ENCODE measurements at places on chromosomes 4 and X.

GRCh38 chr4:162874748-162875147 is 291.9 kb downstream of the NAF1 start:
- DNase-seq, result no peak

DNA sequence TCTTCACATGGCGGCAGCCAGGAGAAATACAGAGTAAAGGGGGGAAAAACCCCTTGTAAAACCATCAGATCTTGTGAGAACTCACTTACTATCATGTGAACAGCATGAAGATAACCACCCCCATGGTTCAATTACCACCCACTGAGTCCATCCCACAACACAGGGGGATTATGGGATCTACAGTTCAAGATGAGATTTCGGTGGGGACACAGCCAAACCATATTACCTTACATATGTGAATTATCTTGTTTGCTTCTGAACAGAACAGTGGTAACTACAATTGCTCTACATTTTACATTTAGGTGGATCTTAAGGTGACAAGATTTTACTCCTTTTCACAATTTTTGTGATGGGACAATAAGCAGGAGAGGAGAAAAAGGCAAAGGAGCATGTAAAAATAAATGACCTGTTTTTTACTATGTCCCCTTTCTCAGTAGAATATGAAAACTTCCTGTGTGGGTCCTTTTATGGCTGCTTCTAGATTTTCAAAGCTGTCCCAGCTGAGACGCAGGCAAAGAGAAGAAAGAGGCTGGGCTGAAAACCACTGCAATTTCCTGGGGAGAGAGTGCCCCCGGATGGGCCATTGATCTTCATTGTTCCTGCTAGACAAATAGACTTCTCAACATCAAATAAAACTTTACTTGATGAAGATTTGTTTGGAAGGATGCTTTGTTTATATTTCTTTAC is 45.9 kb upstream of the PGM2 start:
- DNase-seq, result peak; percentile 42

DNA sequence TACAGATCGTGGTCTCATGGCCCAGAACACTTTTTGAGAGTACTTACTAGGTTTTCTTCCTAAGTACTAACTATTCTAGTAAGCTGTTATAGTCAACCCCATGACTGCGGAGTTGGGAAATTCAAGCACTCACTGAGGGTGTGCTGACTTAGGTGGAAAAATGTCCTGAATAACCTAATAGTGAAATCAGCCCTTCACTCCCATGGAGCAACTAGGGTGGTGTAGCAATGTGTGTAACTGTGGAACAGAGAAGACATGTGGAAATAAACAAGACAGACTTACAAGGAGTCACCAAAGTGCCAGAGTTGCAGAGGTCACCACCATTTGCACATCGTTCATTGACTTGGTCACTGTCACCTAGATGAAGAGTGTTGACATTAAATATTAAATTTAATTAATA is 12.1 kb upstream of the VSIG4 start:
- no peak for DNase-seq

DNA sequence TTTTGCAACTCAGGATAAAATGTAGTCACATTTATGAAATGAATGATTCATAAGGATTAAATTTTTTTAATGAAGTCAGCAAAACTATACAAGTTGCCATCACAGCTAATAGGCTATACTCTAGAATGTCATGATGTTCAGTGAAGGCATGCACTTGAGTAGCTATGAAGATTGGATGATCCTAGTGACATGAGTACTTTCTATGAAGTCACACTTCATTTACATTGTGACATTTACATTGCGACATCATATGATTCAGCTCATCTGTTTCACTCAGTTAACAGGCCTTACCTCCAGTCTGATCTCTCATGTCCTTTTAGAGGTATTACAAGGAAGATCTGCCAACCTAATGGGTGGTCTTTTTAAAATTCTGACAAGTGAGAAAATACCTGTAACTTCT is 82.7 kb upstream of the FGF13 start:
- no peak for DNase-seq

- no peak for DNase-seq
Measured at GRCh38 chr4:58499182-58499581, 1389.0 kb upstream of the IGFBP7 start.

DNA sequence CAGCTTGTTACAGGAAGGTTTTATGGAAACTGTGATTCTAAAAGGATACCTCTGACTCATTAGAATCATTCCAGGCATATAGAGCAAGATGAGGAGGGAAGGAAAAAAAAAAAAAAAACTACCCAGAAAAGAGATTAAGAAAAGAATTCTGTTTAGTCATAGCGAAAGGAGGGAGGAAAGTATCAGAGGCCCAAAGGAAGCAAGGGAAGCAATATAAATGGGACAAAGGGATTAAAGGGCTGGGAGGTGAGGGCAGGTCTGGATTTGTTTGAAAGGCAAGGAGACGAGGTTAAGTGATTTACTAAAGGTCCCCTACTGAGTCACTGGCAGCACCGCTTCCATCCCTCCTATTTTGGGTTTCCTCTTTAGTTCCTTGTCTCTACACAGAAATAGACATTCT is 88.6 kb upstream of the IL1RAPL1 start:
- DNase-seq, result no peak

- DNase-seq, result no peak
Measured at GRCh38 chrX:41293269-41293668, 40.7 kb upstream of the DDX3X start.

- DNase-seq, result no peak
Measured at GRCh38 chr4:101252721-101253120, 94.6 kb downstream of the PPP3CA start.

Measured in activated effector memory CD4-positive, alpha-beta T cell treated with Interleukin-2 at 50 U/mL for 16 hours (primary cell).